Stimulated activated CD4-positive, alpha-beta T cell treated with anti-CD3 and anti-CD28 coated beads, Interleukin-2, amount 100 ng/mL, for 24 hours (primary cell): ENCODE measurements at places on chromosomes 12 and 14.

DNA sequence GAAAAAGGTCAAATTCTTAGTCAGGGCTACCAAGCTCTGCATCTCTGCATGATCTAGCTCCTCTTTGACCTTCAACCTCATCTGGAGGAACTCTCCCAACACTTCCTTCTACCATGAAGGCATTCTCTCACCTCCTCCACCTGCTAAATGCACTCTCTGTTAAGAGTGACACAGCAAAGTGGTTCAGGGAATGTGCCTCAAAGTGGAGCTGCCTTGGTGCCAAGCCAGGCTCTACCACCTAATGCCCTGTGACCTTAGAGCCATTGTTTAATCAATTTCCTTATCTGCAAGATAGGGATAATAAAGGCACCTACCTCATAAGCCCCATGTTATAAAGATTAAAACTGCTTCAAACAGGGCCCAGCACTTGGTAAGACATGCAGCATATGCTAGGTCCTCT is 236.7 kb downstream of the ANO2 start:
- no peak for DNase-seq

- DNase-seq = no peak
These were observed 3.7 kb downstream of the ANKRD13A start for GRCh38 chr12:110002676-110003515.

DNA sequence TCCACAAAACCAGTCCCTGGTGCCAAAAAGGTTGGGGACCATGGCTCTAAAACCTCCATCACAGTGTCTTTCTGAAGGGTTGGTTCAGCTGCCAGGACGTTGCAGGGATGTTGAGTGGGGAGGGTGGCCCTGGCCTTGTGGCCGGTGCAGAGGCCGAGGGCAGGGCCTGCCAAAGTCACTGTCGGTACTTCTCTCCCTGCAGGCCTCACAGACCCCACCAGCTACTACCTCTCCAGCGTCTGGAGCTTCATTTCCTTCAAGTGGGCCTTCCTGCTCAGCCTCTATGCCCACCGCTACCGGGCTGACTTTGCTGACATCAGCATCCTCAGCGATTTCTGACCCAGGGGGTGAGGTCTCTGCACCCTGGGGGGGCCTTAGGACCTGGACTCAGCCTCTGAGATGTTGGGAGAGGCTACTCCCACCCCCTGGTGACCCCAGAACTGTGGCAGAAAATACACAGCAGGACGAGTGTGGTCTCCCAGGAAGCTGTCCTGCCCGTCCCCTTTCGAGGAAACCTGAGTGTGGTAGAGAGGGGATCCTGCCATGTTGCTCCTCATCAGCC is 7.0 kb downstream of the SLC48A1 start:
- DNase-seq = no peak

DNA sequence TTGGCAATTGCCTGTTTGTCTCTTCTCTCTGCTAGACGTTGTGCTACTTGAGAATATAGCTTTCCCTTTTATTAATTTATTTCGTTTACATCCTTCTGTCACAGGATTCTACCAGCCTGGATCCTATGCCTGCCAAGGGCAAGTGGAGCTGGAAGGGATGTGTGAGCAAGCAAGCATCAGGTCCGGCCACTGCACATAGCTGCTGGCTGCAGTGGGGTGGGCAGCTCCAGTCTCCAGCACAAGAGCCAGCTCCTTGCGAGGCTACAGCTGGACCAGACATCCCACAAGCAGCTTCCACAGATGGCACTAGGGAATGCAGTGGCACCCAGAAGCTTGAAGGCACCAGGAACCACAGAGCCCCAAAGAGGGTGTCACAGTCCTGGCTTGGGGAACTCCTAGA is 225.0 kb downstream of the KCNC2 start:
- no peak for DNase-seq

GRCh38 chr12:64170024-64170423 is 52.1 kb downstream of the KICS2 start:
- no peak for DNase-seq

GRCh38 chr12:31685801-31686200 is 26.3 kb downstream of the ETFBKMT start:
- no peak for DNase-seq

DNA sequence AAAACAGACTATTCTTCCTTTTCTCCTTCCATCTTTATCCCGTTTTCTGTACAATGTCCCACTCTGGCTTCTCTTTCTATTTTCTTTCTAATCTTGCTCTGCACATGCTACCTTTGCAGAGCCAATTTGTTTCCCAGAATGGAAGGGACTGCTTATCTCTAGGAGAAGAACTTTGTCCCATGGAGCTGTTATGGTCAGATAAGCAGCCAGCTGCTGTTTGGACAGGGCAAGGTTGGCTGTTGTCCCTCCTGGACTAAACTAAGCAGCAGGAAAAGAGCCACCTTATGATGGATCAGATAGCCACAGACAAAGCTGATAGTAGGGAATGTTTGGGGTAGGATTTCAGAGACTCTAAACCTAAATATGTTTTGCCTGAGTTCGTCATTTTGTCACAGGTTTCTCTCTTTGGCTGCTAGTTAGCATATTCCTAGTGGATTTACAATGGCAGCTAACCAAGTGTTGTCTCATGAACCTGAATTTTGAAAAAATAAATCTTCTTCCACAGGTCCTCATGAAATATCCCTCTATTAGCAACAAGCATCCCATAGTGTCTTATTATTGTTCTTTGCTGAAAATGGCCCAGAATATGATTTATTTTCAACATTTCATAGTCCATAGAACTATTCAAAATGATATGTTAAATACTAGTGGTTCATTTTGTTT is 262.8 kb downstream of the SLC16A7 start:
- DNase-seq = no peak

- no peak for DNase-seq
These were observed 256.2 kb upstream of the DDHD1 start for GRCh38 chr14:53409289-53409688.

DNA sequence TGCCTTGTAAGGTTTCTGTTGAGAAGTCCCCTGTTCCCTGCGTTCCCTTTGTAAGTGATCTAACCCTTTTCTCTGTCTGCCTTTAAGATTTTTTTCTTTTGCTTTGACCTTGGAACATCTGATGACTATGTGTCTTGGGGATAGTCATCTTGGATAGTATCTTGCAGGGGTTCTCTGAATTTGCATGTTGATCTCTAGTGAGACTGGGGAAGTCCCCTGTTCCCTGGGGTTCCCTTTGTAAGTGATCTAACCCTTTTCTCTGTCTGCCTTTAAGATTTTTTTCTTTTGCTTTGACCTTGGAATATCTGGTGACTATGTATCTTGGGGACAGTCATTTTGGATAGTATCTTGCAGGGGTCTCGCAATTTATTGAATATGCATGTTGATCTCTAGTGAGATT is 38.2 kb upstream of the TMX1 start:
- DNase-seq = no peak

DNA sequence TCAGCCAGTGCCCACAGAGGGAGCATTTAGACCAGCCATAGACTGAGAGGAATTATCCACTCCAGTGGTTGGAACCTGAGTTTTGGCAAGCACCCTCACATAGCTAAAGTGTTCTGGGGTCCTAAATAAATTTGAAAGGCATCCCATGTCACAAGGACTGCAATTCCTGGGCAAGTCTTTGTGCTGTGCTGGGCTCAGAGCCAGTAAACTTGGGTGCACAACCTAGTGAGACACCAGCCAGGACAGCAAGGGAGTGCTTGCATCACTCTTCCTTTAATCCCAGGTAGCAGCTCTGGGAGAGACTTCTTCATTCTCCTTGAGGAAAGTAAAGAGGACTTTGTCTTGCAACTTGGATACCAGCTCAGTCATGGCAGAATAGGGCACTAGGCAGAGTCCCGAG is 142.0 kb upstream of the FSCB start:
- DNase-seq = no peak

- no peak for DNase-seq
These were observed 97.3 kb downstream of the EXOC5 start for GRCh38 chr14:57171363-57171762.

GRCh38 chr12:111445726-111446581 is 40.2 kb downstream of the SH2B3 start:
- DNase-seq = peak; percentile 14

DNA sequence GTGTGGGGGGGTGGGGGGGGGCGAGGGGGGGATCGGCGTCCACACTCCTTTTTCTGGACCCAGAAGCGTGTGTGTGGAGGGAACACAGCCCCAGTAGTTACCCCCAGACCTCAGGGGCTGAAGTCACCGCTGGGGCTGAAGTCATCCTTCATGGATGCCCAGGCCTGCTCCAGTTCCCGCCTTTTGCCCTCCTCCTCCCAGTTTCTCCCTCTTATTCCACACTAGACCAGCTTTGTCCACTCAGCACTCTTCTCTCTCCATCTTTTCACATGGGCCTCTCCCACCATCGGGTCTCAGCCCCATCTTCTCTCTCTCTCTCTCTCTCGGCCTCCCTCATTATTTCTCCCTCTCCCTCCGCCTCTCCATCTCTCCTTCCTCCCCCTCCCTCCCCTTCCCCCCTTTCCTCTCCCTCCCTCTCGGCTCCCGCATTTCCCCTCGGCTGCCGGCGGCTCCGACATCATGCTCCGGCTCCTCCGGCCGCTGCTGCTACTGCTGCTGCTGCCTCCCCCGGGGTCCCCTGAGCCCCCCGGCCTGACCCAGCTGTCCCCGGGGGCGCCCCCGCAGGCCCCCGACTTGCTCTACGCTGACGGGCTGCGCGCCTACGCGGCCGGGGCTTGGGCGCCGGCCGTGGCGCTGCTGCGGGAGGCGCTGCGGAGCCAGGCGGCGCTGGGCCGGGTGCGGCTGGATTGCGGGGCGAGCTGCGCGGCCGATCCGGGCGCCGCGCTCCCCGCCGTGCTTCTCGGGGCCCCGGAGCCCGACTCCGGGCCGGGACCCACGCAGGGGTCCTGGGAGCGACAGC is at the start of gene P3H3:
Gene P3H3 (plus strand): TSS at position 426 of the 799 bp plus-strand sequence. CDS start 34 bp downstream, at position 460.
- no peak for DNase-seq

GRCh38 chr14:56949828-56950227 is 139.5 kb upstream of the OTX2 start:
- no peak for DNase-seq

DNA sequence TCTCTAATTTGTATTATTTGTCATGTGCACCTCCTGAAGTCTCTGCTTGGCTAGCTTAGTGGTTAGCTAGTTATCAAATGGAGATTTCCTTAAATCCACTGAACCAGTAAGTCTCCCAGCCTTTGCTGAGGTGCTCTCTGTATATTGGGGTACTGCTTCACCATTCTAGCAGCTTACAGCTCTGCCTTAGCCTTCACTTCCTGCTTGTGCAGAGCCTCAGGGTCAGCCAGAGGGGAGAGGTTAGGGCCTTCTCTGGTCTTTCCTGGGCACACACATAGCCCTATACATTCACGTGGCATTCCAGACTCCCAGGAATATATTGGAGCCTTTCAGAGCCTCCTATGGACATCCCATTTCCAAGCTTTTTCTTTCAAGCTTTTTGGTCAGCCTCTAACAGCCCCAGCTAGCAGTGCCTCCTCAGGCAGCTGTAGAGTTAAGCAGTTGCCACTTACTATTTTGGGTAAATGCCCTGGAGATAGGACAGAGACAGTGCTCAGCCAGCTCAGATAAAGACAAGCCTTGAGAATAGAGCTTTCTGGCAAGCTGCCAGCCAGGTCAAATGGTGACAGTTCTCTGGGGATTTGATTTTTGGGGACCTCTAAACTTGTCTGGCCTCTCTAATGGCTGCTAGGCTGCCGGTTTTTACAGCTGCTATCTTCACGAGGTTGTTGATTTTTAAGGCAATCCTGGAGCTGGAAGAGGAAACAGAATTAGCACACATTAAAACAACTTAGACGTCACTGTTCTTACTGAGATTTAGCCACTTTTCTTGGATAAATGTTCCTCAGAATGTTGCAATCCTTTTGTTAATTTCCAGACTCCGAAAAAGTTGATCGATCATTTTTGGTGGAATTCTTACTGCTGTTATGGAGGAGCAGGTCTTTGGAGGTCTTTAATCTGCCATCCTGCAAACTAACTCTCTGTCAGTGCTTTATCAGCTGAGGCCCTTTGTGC is 32.9 kb downstream of the FBXW8 start:
- no peak for DNase-seq

GRCh38 chr12:101745481-101745880 is 6.2 kb upstream of the SYCP3 start:
- DNase-seq = no peak

DNA sequence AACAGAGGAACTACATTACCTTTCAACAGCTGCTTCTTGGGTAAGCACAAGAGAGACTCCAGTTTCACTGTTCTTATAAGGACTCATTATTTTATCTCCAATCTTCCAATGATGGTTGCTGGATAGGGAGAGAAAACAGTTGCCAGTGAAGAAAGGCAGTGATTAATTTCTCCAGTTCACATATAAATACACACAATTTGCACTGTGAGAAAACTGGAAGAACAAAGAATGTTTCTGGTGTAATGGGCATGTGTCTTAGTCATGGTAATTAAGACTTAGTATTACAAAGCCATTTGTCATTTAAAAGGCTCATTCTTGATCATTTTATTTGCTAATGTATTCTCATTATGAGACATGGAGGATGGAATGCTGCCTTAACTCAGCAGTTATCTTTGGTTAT is 78.0 kb upstream of the FAR2 start:
- no peak for DNase-seq

DNA sequence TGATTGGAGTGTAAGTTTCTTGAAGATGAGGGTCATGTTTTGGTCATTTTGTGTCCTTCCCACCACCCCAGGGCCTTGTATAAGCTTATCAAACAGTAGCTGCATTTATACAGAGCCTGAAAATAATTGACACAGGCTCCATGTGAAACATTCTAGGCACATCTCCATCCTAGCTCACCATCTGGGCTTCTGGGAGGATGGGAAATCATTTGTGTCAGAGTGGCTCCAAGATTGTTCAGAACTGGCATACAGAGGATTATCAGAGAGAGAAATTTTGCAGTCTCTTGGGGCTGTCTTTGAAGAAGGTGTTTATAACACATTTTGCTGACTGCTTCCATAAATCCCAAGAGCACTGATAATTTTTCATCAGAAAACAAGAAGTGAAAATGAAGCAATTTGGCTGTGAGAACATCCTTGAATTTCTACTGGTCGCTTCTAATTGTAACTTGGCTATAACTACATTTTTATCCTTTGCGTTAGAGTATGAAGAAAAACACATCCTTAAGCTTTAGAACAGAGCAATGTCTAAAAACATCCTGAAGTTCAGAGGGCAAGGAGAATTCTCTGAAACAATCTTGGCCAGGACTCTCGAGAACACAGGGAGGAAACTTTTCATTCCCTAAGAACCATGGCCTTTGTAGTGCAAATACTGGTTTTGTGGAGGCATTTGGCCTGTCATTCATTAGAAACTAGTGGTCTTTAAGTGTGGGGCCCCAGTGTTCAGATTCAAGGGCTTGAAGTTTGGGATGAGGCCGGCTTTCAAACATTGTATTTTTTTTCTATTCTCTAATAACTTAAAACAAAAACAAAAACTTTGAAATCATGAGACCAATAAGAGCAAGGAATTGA is 151.1 kb downstream of the DACT1 start:
- no peak for DNase-seq

DNA sequence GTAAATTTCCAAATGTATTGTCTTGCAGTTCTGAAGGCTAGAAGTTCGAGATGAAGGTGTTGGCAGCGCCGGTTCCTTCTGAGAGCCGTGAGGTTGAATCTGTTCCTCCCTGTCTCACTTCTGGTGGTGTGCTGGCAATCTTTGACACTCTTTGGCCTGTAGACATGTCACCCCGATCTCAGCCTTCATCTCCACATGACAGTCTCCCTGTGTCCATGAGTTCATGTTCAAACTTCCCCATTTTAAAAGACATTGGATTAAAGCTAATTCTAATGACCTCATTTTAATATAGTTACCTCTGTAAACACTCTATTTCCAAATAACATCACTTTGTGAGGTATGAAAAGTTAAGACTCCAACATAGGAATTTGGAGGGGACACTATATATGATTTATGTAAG is 4.1 kb upstream of the RBM19 start:
- DNase-seq = no peak

- peak; percentile 59 for DNase-seq
These were observed 154.4 kb downstream of the KCNK10 start for GRCh38 chr14:88168498-88169165.
